ENCODE measurements at places on chromosomes 6 and 20. TPM values are rescaled to one million over a fixed set of nuclear protein-coding genes. Genes with fewer than 3 reads are reported as not detected.

The OPN5 gene
- not detected for total RNA-seq

The TMEM63B gene
- total RNA-seq = 20.7 TPM

The GJA1 gene
- total RNA-seq = not detected

The KHDC1L gene
- total RNA-seq = not detected

The REM1 gene
- total RNA-seq = not detected

The ZBTB12 gene
- 2.5 TPM for total RNA-seq

The YTHDF1 gene
- total RNA-seq = 48.1 TPM

The HAO1 gene
- not detected for total RNA-seq

The ULBP2 gene
- total RNA-seq = not detected

The NKX2-2 gene
- total RNA-seq = not detected

The LTB gene
- total RNA-seq = 802 TPM

The AIF1 gene
- total RNA-seq = 5.2 TPM
